ENCODE measurements at places on chromosomes 7 and 10.

DNA sequence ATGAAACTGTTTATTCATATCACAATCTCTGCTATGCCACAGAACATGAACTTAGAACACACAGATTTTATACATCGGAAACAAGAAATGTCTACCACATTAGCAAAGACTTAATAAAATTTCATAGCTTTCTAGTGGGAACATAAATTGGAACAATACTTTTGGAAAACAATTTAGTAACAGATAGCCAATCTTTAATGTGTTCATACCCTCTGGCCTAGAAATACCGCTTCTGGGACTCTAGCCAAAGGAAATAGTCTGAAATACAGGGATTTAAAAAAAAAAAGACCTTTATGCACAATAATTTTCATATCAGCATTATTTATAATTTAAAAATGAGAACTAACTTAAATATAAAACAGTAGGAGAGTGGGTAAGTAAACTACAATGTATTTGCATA lies 168.5 kb downstream of the PLXNA4 start:
- no peak for DNase-seq

DNA sequence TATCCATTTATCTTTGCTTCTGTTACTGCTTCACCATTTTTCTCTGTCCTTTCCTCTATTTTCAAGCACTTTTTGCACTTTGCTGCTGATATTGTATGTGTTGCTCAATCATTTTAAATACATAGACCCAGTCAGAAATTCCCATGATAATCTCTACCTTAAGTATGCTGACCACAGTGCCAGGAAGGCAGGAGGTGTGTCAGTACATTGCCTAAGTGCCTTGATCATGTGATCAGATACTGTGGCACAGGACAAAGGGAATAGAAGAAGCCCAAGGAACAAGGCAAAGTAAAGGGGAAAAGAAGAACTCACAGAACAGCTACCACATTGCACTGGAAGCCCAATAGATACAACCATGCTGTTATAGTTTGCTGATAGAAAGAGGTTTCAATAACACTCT lies 53.7 kb upstream of the CD36 start:
- DNase-seq = peak; percentile 13

DNA sequence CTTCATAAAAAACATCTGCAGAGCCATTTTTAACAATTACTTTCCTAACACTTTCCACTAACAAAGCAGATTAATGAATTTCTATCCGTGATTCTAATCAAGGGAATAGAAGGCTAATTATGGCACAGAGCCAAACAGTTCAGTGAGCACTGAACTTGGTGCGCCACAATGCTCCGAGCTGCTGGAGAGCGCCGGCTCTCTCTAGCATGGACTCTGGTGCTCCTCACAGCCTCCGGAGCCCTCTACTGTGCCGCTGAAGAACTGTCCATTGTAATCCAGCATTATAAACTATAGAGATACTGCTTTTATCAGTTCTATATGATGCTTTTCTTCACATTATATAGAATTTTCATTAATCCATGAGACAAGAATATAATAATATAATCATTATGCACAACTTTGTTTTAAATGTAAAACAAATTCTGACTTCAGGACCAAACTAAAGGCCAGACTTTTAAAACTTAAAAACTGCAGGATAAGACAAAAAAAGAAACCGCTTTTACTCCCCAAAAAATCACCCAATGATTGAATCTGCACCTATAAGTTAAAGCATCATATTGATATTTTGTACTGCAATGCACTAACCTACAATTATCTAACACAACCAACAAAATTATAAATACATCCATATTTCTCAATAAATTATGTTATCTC lies 123.6 kb downstream of the RNF32 start:
- peak; percentile 77 for DNase-seq

DNA sequence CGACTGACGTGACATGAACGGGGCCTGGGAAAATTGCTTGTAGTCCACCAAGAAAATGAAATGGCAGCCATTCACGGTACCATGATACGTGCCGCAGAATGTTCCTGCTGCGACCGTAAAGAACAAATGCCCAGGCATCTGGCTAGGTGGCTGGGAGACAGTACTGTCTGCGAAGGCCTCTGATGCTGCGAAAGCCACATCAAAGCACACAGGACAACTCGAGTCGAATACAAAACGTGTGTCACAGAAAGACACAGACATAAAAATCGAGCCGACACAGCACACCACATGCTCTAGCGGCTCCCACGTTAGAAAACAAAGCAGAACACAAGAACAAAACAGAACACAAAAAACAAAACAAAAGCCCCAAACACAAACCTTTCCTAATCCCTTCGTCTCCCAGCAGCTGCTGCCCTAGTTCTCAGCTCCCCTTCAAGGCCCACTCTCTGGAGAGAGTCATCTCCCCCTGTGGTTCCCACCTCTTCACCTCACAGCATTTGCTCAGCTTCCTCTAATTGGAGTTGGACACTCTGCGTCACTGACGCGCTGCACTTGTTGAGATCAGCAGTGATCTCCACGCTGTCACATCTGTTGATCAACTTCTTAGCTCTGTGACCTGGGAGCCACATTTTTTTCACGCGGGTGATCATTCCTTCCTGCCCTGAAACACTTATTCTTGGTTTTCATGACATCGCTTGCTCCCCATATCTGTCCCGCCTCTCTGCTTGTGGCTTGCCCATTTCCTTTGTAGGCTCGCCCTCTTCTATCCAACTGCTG lies 112.2 kb downstream of the CLEC2L start:
- no peak for DNase-seq

- DNase-seq = peak; percentile 65
Measured at GRCh38 chr7:31735991-31736982, 49.3 kb downstream of the PPP1R17 start.

- no peak for DNase-seq
Measured at GRCh38 chr10:61529208-61529607, 76.0 kb upstream of the TMEM26 start.

DNA sequence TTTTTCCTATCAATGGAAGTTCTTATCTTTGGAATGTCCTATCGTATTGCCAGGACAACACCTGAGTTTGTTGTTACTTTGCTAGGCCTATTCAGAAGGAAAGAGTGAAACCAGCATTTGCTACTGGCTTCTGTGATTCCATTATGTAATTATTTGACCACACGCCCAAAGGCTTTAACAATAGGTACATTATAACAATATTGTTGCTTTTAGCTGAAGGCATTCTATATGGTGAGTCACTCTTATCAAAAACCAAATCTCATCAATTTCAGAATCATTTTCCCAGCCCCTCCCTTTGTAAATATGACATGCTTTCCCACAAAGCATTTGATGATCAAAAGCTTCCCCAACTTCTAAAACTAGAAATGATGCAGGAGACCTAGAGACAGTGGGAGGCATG lies 294.4 kb upstream of the NEBL start:
- DNase-seq = no peak

- no peak for DNase-seq
Measured at GRCh38 chr7:134943785-134944400, 42.4 kb upstream of the AGBL3 start.

DNA sequence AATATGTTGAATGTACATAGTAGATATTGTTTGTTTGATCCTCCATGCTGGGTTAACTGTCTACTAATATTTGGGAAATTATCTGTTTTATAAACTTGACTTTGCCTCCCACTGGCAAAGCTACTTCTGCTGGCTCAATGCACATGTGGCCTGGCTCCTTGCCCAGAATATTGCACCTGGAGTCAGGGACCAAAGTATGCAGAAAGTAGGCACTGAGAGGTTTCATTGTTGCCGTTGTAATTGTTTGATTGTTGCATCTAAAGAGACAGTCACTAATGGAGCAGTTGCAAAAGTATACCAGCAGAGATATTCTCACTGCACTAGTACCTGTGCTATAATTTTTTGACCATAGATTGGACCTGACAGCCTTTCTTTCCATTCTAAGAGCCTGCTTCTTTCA lies 137.8 kb upstream of the CNTNAP2 start:
- no peak for DNase-seq

GRCh38 chr7:122402235-122402634 lies 97.7 kb upstream of the FEZF1 start:
- no peak for DNase-seq

- no peak for DNase-seq
Measured at GRCh38 chr7:70353946-70354335, 755.7 kb downstream of the AUTS2 start.

DNA sequence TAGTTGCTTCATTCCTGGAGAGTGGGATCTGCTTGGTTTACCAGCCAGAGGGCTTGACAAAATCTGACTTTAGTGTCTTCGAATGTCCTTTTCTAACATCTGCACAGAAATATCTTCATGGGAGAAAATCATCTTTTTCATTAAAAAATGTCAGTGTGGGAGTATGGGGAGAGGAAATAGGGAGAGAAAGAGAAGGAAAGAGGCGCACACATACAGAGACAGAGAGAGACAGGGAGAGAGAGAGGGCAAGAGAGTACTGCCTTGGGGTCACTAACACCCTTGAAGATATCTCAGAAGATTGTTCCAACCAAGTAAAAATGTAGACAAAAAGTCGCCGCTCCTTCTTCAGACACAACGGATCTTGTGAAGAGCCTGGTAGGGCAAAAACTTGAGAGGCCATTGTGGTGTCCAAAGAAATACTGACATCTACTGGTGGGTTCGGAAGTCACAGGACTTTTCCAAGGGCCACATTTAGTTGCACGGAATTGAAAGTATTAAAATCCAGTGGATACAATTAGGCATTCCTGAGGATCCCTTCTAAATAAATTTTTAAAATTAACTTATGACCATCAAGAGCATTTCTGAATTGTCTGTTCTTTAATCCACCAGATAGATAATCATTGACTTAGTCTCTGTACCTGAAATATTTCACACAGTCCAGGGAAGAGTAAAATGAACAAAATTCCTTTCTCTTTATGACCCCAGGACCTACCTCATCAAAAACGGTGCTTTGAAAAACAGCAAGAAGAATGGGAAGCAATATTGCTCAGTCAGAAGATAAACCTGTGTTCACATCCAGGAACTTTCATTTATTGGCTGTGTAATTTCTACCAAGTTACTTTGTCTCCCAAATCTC lies 29.7 kb downstream of the VIM start:
- DNase-seq = peak; percentile 71

DNA sequence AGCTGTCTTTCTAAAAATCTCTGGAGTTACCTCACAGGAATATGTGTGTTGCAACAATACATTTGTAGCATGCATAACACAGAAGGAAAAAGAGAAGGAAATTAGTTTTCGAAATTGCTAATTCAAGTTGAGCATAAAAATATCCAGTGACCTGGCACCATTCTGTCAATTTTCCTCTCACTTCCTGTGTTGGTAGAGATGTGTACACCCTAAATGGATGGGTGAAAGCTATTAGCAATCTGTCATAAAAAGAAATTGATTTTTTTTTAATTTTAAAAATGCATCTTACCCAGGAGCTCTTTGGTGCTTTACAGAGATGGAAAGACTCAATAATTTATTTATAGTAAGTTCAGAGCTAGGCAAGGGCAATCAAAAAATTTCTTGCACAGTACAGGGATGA lies 333.3 kb upstream of the TMEM229A start:
- DNase-seq = no peak
